Kidney tubule cell (primary cell): ENCODE measurements at places on chromosomes 16 and 17.
A peak's percentile ranks its signal among the peaks of the same experiment; 100 is the strongest.

DNA sequence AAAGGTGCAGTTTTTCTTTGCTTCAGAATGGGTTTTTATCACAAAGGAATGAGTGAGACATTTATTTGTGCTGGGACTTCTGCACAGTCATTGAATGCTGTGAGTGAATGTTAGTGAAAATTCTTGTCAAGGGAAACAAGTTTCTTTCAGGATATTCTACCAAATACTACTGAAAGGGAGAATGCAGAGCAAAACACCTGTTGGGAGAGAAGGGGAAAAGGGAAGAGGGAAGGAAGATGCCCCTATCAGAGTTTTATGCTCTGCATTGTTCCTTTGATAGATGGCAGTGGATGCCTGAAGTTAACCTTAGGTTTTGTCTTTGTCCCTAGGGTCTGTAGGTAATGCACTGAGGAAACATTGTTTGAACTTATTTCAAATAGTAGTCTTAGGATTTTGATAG, 3.1 kb downstream of the GGNBP2 start:
- DNase-seq: no peak

DNA sequence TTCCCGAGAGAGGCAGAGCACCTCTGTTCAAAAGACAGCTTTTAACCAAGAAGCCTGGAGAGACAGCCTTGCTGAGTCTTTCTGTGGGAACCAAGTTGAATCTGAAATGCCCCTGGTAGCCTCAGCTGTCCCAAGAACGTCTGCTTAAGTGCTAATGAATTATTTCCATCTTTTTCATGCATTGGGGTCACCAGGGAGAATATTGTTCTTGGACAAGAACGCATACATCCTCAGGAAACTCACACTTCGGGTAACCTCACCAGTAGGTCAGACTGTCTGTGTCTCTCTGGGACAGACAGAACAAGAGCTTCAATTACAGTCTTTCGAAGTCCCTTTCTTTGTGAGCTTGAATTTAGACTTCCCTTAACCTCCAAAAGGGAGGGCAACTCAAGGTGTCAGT, 134.6 kb upstream of the ADAMTS18 start:
- DNase-seq: no peak

DNA sequence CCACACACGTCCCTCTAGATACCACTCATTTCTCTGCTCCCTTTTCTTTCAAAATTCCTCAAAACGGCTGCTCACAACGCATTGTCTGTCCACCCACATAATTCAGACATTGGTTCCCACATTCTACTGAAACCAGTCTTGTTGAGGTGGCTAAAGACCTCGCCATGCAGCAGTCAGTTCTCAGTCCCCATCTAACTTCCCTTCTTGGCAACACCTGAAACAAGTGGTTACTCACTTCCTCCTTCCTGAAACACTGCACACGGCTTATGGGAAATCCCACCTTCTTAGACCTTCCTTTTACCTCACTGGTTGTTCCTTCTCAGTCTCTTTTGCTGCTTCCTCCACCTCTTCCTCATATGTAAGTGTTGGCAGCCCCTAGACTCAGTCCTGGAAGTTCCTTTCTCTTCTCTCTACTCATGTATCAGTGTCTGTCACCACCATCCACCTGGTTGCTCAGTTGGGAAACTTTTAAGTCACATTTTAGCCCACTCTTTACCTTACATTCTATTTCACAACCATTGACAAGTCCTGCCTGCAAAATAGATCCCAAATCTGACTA, 277.1 kb downstream of the CEP112 start:
- DNase-seq: peak; percentile 25

DNA sequence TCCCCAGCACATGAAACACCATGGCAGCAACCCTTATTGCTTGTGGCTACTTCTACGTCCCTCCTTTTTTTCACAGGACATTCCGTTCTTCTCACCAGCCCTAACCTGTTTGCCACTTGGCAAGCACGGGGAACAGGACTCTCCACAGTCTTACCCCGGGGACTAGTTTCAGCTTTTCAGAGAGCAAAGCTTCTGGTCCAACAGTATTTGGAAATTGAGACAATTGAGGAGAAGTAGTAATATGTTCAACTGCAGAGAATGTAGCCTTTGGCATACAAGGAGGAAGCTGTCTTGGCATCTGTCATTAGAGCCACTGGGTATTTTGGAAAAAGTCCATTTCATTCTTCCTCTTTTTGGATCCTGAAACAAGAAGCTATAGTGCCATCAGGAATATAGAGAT, 65.7 kb downstream of the MAP2K6 start:
- no peak for DNase-seq

DNA sequence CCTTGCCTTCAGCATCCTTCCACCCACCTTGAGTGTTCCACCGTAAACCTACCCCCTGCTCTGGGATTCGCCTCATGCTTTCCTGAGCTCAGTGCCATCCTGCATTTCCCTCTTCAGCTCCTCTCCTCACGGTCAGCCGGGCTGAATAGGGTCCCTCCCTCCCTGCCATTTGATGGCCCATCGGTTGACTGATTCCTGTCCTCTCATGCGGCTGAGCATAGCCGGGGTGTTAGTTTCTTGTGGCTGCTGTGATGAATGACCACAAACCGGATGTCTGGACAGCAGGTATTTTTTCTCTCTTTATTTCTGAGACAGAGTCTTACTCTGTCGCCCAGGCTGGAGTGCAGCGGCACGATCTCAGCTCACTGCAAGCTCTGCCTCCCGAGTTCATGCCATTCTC, 44.1 kb upstream of the MGAT5B start:
- DNase-seq: peak; percentile 90

DNA sequence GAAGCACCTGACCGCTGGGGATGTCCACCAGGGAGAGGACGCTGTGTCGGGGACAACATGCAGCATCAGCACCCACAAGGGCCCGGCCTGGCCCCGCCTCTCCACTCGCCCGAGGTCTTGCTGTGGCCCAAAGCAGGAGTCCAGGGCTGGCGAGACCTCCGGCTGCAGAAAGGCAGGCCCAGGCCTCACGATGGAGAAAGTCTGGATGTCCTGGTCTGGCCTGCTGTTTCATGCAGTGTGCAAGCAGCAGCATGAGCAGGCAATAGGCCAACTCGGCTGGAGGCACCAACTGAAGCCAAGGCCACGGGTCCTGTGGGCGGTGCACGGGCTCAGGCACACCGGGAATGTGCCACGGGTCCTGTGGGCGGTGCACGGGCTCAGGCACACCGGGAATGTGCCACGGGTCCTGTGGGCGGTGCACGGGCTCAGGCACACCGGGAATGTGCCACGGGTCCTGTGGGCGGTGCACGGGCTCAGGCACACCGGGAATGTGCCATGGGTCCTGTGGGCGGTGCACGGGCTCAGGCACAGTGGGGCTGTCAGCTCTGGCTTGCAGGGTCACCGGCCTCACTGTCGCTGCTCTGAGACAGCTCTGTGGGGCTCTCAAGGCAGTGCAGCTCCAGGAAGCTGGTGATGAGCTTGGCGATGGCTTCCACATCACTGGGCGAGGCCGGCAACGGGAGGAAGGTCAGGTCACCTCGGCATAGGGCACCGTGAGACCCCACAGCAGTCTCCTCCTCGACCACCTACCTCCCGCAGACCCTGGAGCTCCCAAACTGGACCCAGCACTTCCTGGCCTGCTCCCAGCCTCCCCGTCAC, 6.9 kb downstream of the CYBC1 start:
- DNase-seq: no peak

DNA sequence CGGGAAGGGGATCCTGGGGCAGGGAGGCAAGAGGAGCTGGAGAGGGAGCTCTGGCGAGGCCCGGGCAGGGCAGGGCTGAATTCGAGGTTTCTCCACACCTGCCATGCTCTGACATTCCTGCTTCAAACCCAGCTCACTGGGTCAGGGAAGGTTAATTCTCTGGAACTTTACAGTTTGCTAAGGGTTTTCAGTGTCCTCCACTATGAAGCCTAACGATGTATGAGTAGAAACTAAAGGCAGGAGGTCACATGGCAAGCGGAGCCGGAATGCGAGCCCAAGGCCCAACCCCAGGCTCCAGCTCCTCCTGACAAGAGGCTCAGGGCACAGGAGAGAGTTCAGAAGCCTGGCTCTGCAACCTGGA, 29.2 kb downstream of the DCAKD start:
- no peak for DNase-seq

GRCh38 chr16:53542283-53542682, 39.3 kb upstream of the AKTIP start:
- DNase-seq: no peak

- peak; percentile 15 for DNase-seq
Measured at GRCh38 chr17:3447625-3448024, 14.0 kb upstream of the OR1E2 start.

- no peak for DNase-seq
Measured at GRCh38 chr17:34354637-34355036, 1.6 kb upstream of the CCL13 start.

DNA sequence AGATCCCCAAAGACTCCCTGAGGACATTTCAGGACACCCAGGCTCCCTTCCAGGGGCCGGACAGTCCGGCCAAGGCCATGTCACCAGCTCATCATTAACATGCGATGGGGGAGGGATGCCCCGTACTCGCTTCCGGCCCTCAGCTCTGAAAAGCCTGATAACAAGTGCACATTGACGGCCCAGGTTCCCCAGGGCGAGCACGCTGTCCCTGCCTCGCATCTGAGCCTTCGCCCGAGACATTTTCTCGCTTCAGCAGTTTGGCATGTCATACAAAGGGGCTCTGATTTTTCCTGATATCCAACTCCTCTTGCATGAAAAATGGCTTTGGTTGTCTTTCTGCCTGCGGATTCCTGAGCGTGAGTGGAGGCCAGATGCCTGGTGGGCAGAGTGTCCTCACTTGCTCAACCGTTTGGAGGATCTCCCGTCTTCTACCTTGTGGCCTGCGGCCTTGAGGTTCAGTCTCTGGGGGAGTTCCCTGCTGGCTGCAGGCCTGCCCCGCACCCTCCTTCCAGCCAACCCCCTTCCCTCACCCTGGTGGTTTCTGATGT, 14.1 kb downstream of the CACNG4 start:
- no peak for DNase-seq

DNA sequence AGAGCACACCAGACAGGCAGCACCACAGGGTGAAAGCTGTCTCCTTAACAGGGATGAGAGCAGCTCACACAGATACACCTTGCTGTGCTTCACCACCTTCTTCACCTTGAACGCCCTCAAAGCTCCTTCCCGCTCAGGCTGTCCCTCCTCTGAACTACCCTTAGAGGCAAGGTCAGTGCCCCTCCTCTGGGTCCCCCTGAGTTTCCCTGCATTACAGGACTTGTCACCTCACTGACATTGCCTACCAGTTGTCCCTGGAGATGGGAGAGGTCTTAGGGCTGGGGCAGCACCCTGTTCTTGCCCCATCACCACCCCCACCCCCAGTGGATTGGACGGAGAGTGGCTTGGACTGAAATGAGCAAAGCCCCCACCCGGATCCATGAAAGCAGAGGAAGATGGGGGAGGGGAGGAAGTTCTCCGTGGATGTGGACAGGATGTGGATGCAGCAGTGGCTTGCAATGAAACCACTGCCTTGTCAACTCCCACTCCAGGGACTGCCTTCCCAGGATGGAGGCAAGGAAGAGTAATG, 73.2 kb upstream of the CDH5 start:
- DNase-seq: no peak

DNA sequence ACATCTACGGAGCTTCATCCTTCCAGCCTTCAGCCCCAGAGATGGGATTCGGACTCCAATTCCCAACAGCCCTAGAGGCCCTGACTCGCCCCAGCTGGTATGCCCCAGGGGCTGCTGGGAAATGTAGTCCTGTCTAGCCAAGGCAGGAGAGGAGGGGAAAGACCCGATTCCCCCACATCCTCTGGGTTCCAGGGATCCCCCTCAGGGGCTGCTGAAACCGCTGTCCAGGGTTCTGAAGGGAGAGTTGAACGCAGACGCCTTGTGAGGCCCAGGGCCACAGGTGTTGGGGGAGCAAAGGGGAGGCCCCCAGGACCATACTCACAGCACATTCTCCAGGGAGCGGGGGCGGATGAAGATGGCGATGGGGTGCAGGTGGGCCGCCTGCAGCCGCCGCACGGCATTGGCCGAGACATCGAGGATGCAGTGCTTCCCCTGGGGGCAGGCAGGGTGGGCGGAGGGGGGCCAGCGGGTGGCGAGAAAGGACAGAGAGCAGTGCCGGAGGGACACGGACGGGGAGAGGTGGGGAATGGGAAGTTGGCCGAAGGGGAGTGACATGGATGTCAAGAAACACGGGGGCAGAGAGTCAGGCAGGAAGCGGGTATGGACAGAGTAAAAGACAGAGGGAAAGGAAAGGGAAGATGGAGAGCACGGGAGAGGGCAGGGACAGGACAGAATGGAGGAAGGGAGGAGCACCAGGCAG, 12.6 kb upstream of the ASGR1 start:
- peak; percentile 10 for DNase-seq
